ENCODE measurements at places on chromosomes 12 and 14.

DNA sequence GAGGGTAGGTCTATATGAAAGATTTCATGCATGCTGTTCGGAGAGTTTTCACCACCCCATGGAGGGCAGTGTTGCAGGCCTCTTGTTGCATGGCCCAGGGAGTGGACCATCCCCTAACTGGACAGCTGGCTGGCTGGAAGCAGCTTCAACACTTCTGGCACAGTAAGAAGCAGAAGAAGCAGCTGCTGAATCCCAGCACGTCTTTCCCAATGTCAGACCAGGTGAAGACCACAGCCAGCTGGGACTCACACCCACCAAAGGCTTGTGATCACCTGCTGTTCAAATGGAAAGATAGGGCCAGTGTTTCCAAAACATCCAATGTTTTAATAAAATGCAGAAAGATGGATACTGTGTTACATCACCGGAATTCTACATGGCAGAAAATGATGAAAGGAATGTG is 1423.6 kb downstream of the AACS start:
- DNase-seq: no peak

GRCh38 chr14:89294060-89294459 is 123.0 kb downstream of the FOXN3 start:
- DNase-seq: no peak

DNA sequence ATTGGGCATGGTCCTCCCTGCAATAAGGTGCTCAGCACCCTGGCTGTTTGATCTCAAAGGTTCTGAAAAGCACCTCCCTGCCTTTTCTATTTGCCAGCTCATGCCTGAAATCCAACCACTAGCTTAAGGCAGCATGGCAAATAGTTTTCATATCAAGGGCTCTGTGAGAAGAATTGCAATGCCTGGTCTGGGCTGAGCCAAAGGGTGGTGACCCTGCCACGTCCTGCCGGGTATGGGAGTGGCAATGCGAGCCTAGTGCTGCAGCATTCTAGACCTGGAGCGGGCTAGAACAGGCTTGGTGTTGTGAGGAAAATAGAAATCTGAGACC is 2.3 kb upstream of the SCNN1A start:
- DNase-seq: no peak

- no peak for DNase-seq
These were observed 285.0 kb upstream of the ATP2B1 start for GRCh38 chr12:89993632-89994031.

DNA sequence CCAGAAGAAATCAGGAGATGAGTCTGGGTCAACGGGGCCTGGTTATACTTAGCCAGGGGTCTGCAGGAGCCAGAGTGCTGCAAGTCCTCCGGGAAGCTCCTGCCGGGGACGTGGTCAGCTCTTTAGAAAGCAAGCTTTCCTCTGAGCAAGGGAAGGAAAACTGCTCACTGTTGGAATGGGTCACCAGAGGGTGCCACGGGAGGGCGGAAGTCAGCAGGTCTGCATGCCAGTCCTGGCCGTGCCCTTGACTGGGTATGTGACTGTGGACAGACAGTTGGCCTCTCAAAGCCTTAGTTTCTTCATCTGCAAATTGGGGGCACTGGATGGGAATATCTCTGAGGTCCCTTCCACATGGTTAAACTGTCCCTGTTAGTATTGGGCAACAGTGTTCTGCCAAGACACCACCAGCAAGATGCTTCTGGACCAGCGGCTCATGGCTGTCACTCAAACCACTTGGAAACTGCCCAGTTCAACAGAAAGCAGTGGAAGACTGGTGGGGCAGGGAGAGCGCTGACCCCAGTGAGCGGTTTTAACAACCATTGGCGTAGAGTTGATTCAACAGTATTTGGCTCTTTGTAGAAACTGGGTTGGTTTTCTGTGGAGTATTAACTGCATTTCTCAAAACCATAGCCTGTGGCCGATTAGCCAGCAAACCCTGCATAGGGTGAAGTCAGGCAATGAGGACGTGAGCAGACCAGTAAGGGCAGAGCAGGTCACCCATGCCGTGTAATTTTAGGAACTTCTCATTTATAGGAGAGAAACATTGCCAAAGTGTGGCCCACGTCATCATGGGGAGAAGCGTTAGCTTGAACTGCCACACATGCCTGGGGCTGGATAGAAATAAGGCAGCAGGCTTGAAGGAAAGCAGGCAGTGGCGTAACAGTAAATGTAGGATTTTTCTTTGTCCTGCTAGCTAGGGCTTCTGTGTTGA is 163.9 kb upstream of the PRMT8 start:
- no peak for DNase-seq

DNA sequence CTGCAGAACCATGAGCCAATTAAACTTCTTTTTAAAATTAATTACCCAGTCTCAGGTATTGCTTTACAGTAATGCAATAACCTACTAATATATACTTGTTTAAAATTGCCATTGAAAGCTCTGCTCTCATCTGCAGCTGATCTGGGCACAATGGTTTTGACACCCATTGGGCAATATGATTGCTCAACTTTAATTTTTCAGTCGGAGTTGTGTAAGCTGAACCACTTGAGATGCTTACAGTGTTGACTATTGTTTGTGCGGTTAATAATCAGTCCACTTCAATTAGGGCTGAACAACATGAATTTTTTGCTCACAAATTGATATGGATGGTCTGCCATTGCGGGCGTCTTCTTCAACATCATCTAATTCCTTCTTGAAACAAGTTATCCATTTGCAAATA is 18.0 kb upstream of the OR4K5 start:
- DNase-seq: no peak

DNA sequence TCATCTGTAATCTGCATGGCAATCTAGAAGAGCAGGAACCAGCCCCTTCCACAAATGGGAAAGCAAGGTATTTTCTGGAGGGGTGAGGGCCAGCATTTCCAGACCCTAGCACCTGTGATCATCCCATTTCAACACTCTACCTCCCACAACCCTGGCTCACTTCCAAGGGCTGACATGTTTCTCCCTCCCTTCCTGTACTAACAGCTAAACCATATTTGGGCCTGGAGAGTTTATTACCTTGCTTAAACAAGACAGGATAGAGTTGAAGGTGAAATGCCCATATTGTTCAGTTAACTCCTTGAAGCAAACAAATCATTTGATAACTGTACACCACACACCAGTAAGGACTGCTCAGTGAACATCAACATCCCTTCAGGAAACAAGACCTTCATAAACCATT is 158.4 kb downstream of the PPM1H start:
- DNase-seq: no peak

DNA sequence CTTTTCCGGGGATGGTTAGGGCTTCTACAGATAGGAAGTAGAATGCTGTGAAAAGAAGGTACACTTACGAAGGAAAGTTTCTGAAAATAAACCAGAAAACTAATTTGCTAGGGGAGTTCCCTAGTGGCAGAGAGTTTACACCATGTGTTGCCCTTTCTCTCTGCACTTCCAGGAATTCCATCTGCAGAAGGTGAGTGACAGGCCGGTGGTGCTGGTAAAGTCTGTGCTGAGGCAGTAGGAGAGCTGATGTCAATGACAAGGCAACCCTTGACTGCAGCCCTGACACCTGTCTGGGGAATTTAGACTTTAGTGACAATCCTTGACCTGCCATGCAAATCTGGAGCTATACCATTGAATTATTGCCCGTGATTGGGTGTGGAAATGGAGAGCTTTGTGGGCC is 687.8 kb downstream of the NRXN3 start:
- no peak for DNase-seq

- no peak for DNase-seq
These were observed 12.2 kb upstream of the CATSPERB start for GRCh38 chr14:91744068-91744480.

DNA sequence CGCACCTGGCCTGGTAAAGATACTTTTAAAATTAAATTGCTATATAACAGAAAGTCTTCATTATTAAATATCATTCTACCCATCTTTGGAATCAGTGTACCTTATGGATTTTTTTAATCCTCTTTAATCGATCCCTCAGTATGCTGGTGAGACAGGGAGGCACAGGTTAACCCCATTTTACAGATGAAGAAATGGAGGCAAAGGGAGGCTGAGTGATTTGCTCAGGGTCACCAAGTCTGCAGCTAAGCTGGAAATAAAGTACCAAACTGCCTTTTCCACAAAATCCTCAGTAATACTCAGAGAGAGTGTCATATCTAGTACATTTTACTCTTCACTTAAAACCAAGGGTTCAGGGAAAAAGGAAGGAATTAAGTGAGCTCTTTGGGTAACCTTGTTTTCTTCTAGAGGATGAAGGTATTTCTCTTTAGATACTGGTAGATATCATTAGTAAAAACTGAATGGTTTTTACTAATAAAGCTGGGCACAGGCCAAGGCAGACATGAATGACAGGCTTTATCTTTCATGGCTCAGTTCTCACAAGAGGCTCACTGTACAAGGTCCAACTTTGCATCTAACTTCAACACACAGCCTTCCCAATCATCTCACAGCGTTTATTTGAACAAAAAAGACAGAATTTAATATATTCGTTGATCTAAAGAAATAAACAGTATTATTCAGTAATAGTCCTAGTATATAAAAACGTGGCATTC is 35.3 kb upstream of the TTC7B start:
- DNase-seq: no peak

GRCh38 chr14:77109656-77110055 is 11.6 kb downstream of the CIPC start:
- DNase-seq: no peak

DNA sequence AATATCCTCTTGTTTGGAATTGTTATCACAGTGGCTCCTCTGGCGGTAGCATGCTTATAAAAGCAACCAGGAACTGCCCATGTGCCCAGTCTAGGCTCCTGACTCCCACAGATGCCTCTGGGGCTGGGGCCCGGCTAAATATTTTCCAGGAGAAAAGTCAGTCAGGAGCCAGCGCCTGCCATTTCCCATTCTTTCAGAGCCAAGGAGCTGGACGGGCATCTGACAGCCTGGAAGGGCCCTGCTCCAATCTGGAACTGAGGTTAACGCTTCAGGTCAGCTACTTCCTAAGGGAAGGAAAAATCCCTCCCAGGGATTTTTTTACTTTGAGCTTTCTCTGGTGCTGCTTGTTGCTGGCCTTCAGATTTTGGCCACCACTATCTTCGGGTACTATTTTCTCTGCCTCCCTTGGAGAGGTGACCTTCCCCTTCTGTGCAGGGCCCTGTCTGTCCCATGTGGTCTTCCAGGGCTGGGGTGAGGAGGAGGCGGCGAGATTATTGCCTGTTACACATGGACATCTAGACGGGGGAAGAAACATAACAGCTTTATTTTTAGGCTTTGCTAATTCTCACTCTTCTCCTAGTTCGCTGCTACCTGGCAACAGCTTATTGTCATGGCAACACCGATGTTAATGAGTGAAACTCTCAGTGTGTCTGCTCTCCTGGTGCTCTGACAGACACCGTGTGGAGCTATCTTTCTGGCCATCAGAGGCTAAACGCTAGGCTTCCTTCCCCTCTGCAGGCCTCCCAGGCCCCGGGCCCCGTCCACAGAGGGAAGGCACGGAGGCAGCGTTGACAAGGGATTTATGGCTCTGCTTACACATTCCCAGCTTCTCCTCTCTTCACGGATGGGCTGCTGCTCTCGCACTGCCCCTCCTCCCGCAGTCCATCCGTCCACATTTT is 160.4 kb downstream of the CACNA1C start:
- DNase-seq: no peak

DNA sequence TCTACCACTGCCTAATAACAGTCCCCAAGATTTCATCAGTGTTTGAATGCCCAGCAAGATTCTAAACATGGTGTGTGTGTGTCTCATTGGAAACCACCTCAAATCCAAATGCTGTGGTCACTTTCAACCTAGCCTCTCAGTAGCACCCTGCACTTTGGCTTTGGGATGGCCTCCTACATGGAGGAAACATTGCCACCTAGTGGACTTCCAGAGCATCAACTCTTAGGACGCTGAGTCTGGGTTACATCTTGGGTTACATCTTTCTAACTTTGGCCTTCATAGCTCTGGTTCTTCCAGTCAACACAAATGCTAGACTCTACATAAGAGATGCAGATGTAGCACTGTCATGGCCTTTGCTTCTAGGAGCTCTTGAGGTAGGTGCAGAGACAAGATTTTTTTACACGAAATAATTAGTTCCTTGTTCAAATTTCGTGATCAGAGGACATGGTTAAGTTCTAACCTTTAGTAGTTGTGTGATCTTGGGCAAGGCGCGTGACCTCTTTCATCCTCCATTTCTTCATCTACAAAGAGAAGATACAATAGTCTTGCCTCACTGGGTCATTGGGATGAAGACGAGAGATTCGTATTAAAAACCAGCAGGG is 113.5 kb upstream of the VASH1 start:
- peak; percentile 17 for DNase-seq

DNA sequence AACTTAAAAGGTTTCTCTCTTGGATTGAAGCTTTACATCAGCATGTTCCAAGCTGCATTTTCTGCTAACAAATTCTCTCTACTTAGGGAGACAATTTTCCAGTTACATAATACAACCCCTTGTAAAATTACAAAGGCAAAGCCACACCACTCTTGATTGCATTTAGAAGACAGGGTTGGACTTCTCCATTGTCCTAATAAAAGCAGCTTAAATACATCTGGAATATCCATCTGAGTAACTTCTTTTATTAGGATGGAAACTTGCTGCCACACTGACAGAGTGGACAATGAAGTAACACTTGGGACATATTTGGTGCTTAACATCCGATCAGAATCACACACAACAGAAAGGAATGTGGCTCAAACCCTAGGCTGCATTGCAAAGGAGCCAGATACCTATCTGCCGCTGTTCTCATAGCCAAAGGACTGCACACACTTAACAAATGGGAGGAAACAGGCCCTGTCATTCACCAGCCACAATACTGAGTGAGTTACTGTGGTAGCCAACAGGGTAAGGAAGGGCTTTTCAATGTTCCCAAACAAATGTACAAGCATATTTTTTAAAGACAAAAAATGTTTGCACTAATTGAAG is 157.2 kb downstream of the PAX9 start:
- DNase-seq: no peak

- no peak for DNase-seq
These were observed 1505.3 kb downstream of the AACS start for GRCh38 chr12:126570566-126570965.

DNA sequence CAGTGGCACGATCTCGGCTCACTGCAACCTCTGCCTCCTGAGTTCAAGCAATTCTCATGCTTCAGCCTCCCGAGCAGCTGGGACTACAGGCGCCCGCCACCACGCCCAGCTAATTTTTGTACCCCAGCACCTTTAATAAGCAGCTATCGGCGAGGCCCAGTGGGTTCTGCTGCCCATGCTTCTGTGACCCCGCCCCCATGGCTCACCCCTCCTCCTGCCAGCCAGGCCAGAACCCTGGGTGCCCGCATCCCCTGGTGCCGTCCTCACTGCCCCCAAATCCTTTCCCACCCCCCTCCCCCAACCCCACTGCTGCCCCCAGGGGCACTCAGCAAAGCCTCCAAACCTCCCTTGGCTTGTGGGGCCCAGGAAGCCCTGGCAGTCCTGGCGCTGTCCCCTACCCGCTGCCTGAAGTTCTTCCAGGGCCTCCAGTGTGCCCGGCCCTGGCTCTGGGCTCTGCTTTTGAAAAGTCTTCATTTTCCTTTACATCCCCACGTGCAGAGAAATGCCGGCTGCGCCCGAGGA is 14.5 kb downstream of the BAG5 start:
- DNase-seq: no peak

All from naive thymus-derived CD8-positive, alpha-beta T cell (primary cell).